ENCODE measurements at places on chromosomes 6 and 20.
A peak's percentile ranks its signal among the peaks of the same experiment; 100 is the strongest.

GRCh38 chr6:44169154-44169553, 10.5 kb downstream of the CAPN11 start:
- no peak for DNase-seq

DNA sequence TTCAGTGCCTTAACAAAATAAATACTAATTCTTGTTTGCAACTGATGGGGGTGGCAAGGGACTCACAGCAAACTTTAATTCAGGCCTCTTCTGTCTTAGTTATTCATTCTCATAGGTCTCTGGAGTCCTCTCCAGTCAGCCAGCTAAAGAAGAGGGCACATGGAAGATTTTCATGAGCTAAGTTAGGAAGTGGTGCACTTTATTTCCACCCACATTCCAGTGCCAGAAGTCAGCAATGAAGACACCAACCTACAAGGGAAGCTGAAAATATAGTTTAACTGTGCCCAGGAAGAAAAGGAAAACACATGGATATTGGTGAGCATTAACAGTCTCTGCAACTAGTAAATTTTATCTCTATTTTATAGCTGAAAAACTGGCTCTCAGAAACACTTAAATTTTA, 16.7 kb upstream of the IRAK1BP1 start:
- DNase-seq: no peak

DNA sequence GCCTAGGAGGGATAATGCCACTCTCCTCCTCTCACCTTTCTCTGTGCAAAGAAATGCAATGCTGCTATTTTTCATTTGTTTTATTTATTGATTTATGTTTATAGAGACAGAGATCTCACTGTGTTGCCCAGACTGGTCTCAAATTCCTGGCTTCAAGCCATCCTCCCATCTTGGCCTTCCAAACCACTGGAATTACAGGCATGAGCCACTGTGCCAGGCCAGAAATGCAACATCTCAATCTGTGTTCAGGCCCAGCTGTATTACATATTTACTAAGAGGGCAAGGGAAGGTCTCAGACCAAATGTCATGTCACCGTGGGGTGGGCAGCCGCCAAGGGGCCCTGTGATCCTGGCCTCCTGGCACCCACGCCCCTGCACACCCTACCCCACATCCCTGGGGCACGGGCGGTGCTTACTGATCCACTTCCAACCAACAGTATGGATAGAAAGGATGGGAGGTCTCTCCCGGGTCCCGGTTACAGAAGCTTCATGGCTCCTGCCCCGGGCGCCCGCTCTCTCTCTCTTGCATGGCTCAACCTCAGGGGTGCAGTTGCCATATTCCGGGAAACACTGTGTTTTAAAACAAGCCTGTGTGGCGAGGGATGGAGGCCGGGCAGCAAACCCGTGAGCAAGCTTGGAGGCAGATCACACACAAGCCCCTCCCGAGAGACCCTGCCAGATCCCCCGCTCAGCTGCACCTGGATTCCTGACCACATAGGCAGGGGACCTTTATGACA, 111.8 kb downstream of the AGPAT4 start:
- no peak for DNase-seq

DNA sequence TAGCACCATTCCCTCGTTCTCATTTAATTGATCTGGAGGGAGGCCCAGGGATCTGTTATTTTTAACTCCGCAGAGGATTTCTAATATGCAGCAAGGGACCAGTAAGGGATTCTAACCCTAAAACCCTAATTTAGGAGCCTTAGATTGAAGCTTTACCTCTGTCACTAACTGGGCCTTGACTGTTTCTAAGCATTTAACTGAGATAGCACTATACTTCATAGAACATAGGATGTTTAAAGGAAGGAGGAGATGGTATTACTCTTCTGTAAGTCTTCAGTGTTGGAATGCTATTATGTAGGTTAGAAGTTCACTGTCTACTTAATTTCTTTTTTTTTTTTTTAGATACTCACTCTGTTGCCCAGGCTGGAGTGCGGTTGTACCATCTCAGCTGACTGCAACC, 242.5 kb downstream of the ZFAND3 start:
- DNase-seq: no peak

GRCh38 chr20:53800418-53800817, 206.8 kb upstream of the ZNF217 start:
- DNase-seq: no peak

DNA sequence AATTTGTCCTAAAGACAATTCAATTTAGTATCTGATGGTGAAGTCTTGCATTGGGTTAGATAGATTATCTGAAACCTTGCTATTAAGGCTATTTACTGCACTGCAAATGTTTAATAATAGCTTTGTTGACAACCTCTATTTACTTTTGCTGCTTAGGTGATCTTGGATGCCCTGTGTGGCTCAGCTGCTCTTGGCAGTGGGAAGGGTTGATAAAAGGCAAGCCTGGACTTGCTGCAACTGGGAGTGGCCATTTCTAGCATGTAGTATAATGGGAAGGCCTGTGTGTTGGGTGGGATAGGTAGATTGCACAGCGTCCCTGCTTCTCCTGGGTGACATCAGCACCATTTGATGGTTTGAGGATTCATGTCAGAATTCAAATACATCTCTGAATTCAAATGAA, 49.1 kb downstream of the ARMC2 start:
- no peak for DNase-seq

- peak; percentile 76 for DNase-seq
These were observed 2.7 kb upstream of the MICA start for GRCh38 chr6:31400467-31401289.

DNA sequence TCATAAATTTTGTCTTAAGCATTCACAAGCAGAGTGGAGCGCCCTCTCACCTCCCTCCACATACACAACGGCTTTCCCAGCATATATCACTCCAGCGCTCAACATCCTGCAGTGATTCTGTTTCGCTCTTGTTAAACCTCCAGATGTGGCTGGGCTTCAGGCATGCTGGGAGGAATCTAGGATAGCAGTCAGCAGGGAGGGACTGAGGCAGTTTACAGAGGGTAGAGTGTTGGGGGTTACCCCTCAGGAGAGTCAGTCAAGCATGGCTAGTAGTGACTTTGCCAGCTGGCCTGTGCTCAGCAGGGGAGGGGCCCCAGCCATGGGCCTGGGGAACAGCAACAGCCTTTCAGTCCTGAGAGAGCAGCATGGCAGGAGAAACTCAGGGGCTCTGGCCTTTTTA, 161.4 kb upstream of the FLRT3 start:
- no peak for DNase-seq

DNA sequence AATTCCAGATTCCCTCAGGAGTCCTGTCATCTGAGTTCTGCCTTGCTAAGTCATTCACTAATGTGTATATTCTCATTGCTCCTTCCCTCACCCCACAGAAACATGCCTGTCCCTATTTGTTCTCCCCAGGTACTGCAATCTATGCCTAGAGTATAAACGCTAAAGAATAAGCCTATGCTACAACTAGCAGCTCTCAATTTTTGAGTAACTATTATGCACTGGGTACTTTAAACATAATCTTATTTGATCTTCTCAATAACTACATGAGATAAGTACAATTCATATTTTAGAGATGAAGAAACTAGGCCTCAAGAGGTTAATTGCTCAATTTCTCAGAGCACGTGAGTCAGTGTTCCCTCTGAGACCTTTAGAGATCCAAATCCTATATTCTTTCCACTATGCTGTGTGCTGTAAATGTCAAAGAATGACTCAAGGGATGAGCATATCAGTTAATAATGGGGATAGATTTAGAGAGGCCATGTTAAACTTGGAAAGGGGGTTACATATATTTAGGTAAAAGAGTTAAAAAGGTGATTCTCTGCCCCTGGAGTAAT, 423.8 kb upstream of the ADGRB3 start:
- no peak for DNase-seq

GRCh38 chr20:50580016-50580747, 70.0 kb downstream of the PTPN1 start:
- DNase-seq: peak; percentile 47

- DNase-seq: no peak
These were observed 13.6 kb upstream of the GOPC start for GRCh38 chr6:117615750-117616390.

DNA sequence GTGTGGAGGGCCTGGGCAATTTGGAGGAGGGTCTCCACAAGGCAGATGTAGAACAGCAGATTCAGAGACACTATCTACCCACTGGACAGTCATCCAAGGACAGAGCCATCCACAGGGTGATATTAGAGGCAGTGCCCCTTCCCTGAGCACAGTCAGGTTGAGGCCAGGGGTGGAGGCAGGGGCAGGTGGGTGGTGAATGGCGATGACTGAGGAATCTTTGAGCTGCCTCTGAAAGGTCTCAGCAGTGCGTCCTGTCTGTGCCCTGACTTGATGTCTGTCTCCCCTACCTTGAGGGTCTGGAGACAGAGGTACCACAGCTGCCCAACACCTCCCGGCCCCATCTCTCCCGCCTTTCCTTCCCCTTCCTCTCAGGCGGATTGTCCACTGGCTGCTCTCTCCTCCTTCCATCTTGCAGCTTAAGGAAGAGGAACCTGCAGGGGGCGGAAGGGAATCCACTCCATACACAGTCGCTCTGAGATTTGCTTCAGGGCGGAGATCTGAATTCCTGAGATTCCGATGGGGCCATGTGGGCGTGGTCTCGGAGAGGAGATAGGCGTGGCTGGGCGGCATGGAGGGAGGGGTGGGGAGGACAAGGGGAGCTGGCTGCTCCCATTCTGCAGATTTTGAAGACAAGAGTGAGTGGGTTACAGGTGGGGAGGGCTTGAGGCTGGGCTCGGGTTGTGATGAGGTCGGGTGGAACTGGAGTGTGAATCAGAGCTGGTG, 1.7 kb downstream of the MUCL3 start:
- peak; percentile 27 for DNase-seq

GRCh38 chr6:40550202-40551101, 36.7 kb downstream of the LRFN2 start:
- peak; percentile 49 for DNase-seq

DNA sequence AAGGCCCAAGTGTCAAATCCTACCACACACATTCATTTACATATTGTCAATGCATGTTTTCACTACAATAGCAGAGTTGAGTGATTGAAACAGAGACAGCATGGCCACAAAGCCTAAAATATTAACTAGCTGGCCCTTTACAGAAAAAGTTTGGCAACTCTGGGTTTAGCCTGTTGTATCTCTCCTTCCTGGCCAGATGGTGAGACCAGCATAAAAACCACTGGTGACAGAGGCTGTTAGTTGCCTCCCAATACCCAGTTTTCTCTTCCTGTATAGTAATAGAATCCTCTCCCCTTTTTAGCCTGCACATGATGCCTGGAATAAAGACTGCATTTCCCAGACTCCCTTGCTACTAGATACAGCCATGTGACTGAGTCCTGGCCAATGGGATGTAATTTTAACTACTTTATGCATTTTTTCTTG, 100.0 kb upstream of the TAB2 start:
- DNase-seq: no peak

DNA sequence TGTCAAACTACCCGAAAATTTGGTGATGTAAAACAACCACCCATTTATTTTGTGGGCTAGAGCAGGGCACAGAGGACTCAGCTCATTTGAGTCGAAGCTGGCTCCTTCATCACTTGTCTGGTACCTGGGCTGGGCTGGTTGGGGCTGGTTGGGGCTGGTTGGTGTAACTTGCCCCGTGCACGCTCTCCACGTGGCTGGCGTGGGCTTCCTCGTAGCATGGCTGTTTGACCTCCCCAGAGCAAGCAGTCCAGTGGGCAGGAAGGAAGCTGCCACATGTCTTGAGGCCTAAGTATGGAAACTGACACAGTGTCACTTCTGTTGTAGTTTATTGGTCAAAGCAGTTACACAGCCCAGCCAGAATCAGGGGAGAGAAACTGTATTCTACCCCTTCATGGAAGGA, 27.1 kb downstream of the BCAS4 start:
- DNase-seq: no peak

DNA sequence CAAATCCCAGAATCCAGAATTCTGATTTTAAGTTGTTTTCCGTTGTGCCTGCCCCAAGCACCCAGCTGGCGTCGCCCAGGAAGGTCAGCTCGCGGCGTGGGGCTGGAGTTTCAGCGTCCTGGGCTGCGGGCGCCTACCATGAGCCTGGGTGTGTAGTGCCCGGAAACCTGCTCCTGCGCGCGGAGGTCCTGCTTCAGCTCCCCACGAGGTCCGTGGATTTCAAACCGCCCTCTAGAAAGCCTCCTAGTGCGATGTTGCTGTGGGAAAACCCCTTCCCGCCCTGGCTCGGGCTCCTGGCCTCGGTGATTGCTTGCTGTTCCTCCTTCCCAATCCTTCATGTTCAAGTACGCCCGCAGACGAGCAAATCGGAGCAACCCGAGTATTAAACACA, 51.3 kb upstream of the NRN1 start:
- DNase-seq: no peak

GRCh38 chr6:136251394-136251793, 1.3 kb upstream of the MTFR2 start:
- no peak for DNase-seq

DNA sequence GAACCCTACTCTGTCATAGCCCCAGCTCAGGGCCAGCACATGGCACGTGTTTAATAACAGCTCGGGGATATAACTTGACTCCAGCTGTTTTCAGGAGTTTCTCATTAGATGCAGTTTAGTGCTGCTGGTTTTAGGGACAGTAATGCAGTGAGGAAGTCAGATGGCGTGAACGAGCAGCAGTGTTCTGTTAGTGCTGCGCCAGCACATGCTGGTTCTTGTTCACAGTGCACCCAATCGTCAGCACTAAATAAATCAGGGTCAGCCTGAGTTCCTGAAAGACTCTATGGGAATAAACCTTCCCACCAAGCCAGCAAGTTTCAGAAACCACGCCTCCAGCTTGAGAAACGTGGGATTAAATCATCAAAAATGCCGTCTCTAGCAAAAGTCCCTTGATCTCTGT, 235.9 kb upstream of the SUPT3H start:
- DNase-seq: no peak

- no peak for DNase-seq
These were observed 1159.8 kb upstream of the EYS start for GRCh38 chr6:66866801-66867200.

DNA sequence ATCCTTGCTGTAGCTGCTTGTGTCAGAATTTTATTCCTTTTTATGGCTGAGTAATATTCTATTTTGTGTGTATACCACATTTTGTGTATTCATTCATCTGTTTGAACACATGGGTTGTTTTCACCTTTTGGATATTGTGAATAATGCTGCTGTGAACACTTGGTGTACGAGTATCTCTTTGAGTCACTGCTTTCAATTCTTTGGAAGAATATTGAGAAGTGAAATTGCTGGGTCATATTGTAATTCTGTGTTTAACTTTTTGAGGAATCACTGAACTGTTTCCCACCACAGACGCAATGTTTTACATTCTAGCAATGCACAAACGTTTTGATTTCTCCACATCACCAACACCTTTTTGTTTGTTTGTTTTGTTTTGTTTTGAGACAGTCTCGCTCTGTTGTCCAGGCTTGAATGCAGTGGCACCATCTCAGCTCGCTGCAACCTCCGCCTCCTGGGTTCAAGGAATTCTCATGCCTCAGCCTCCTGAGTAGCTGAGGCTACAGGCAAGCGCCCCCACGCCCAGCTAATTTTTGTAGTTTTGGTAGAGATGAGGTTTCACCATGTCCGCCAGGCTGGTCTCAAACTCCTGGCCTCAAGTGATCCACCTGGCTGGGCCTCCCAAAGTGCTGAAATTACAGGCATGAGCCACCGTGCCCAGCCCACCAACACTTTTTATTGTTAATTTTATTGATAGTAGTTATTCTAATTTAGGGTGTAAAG, 21.7 kb downstream of the CPXM1 start:
- DNase-seq: no peak

GRCh38 chr6:168865-169455, 123.3 kb upstream of the DUSP22 start:
- no peak for DNase-seq

GRCh38 chr6:83808926-83809325, 44.2 kb upstream of the RIPPLY2 start:
- no peak for DNase-seq

Measured in hematopoietic multipotent progenitor cell (in vitro differentiated cells).